Osteocyte (in vitro differentiated cells): ENCODE measurements at places on chromosomes 1 and 21.
A peak's percentile ranks its signal among the peaks of the same experiment; 100 is the strongest.

- DNase-seq: no peak
These were observed 180.0 kb downstream of the KAZN start for GRCh38 chr1:14778541-14778897.

GRCh38 chr1:12809933-12810332 lies 18.7 kb downstream of the PRAMEF1 start:
- DNase-seq: no peak

GRCh38 chr1:107195476-107195875 lies 54.6 kb downstream of the NTNG1 start:
- DNase-seq: no peak

DNA sequence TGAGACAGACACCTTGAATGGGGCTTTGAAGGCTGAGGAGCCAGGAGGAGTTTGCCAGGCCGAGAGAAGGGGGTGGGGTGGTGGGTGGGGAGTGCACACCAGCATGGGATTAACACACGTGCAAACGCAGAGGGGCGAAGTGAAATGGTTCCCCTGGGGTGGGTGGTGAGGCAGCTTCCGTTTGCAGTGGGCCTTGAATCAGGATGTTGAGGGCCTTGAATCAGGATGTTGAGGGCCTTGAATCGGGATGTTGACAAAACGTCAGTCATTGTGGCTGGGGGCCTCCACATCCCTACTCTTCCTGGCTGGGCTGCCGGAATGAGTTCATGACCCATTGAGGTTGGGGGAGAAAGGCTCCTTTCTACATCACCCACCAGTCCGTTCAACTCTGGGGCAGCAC lies 16.6 kb downstream of the LDLRAP1 start:
- no peak for DNase-seq

DNA sequence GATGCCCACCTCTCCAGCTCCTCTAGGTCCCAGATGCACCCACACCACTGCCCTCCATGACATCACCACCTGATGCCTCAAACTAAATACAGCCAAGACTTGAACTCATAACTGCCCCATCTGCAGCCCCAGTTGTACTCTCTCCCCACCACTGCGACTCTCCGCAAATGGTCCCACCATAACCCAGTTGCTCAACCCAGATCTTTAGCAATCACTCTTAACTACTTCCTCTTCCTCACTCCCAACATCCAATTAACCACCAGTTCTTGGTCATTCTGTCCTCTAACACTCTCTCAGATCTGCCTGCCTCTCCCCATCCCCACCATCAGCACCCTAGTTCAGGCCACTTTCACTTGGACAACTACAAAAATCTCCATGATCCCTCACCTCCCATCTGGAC lies 36.8 kb upstream of the PLA2G2C start:
- DNase-seq: no peak

DNA sequence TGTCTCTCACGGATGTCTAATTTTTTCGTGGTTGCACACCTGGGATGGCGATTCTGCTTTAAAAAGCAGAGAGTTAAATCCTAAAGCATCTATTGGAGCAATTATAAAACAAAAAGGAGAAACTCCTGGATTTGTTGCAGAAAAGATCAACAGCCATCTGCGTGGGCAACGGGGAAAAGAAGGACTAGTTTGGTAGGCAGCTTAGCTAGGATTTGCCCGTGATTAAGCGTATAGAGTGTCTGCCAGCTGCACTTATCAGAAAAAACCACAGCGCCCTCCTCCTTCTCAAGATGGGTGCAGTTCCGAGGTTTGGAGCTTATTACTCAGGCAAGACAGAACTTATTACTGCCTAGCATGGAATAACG lies 526 bp upstream of the SLC25A24 start:
- DNase-seq: no peak

GRCh38 chr1:118250232-118250631 lies 65.2 kb upstream of the SPAG17 start:
- DNase-seq: no peak

DNA sequence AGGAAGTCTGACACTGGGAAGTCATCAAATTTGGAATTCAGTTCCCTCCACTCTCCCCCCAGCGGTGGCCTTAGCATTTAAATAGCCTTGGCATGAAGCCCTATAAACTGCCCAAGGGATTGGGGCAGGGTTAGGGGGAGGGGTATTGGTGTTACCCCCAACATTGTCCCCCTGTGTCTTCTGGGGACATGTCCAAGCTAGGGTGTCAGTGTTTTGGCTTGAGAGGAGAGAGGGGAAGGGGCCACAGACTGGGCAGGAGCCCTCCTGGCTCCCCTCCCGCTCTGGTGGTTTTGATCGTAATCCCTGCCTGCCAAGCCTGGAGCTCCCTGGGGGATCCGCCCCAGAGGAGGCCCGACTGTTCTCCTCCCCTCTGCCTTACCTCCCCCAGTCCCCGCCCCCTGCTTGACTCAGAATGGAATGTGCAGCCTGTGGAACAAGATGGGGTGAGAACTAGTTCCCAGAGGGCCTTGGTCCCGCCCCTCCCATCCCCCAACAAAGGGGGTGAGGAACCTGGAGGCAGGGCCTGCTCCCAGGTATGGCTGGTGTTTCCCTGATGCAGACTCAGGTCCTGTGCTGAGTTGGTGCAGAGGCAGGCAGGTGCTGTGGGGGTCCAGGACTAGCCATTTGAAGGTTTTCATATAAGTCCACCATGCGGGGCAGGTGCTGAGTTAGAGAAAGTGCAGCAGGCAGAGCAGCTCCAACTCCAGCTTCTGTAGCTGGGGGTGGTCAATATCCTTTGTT lies 7.4 kb downstream of the SOX13 start:
- DNase-seq: peak; percentile 86

DNA sequence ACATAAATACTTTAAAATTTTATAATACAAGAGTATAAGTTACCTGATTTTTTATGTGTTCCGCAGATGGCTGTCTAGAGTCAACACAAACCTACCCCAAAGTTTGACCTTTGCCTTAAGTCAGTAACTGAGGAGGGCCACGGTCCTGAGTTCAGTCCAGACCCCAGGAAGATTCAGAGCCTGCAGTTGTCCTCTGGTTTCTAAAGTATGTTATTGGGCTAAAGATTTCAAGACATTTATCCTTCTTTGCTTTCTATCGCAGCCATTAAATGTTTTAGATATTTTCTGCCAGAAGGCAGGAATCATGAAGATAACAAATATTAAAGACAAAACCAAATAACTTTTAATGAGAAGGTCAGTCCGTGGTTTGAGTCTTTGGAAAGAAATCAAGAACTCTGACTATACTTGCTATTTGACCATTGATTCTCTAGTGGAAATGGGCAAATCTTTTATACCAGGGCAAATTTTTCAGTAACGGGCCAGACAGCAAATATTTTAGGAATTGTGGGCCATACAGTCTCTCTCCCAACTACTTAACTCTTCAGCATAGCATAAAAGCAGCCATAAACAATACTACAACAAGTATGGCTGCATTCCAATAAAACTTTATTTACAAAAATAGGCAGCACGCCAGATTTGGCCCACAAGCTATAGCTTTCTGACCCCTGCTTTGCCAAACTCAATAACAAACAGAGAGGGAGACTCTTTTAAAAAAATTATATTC lies 38.0 kb upstream of the HAO2 start:
- no peak for DNase-seq

- no peak for DNase-seq
These were observed 546.9 kb upstream of the ADAMTS5 start for GRCh38 chr21:27513825-27514224.

- no peak for DNase-seq
These were observed 3.6 kb upstream of the VPS26C start for GRCh38 chr21:37270576-37271365.

GRCh38 chr1:55280731-55281130 lies 65.6 kb upstream of the USP24 start:
- no peak for DNase-seq

- DNase-seq: no peak
These were observed at the start of gene SLC1A7 for GRCh38 chr1:53142226-53142853. SLC1A7 (minus strand) TSS chr1:53142638; CDS start chr1:53142449, 189 bp downstream.

- DNase-seq: peak; percentile 32
These were observed 67.5 kb downstream of the DNTTIP2 start for GRCh38 chr1:93811326-93812065.

DNA sequence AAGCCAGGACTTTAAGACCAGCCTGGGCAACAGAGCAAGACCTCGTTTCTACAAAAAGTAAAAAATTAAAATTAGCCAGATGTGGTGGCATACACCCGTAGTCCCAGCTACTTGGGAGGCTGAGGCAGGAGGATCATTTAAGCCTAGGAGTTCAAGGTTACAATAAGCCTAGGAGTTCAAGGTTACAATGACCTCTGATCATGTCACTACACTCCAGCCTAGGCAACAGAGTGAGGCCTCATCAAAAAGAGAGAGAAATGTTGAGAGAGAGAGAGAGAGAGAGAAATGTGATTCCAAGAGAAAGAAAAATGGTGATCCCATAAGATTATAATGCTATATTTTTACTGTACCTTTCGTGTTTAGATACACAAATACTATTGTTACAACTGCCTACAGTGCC lies 60.2 kb downstream of the PACC1 start:
- no peak for DNase-seq

DNA sequence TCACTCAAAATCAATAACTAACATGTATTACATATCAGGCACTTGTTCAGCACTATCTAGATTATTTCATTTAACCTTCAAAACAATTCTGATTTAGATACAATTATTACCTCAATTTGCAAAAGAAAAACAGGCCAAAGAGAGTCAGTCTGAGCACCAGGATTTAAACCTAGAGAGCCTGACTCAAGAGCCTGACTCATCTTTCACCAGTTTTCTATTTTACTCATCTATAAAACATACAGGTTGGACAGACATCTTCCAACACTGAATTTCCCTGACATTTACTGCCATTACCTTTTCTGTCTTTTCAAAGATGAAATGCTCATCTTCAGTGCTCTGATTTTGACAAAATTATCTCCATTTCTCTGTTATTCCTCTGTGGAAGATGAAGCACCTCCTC lies 116.5 kb downstream of the MRPL39 start:
- DNase-seq: no peak

- DNase-seq: no peak
These were observed 188.3 kb upstream of the EDN2 start for GRCh38 chr1:41672641-41673361.

DNA sequence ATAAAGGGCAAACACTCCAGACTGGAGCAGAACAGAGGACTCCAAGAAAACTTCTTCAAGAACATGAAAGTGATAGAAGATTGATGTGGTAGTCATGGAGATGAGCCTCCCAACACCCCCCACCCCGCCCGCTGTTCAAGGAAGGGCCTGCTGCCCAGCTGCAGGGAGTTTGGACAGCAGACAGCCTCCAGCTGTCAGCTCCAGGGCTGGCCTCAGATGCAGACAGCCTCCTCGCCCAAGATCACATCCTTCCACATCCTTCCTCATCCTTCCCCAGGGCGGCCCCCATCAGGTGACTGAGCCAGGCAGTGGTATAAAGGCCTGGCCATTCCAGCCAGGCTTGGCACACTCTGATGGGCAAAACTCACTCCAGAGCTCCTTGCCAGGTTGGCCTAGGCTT lies 24.6 kb downstream of the HMGN2 start:
- DNase-seq: no peak

- DNase-seq: no peak
These were observed 65.7 kb downstream of the PSMG1 start for GRCh38 chr21:39117440-39117970.

- no peak for DNase-seq
These were observed 1.0 kb downstream of the DMRTB1 start for GRCh38 chr1:53460211-53460634.
